Stimulated activated CD8-positive, alpha-beta memory T cell treated with anti-CD3 and anti-CD28 coated beads, Interleukin-7, amount 100 ng/mL, for 1 hour (primary cell): ENCODE measurements at places on chromosomes 3 and 15.

GRCh38 chr3:108528459-108529252, 18.3 kb upstream of the MYH15 start:
- DNase-seq, result no peak

- no peak for DNase-seq
Measured at GRCh38 chr15:80036071-80036470, 23.4 kb upstream of the ZFAND6 start.

DNA sequence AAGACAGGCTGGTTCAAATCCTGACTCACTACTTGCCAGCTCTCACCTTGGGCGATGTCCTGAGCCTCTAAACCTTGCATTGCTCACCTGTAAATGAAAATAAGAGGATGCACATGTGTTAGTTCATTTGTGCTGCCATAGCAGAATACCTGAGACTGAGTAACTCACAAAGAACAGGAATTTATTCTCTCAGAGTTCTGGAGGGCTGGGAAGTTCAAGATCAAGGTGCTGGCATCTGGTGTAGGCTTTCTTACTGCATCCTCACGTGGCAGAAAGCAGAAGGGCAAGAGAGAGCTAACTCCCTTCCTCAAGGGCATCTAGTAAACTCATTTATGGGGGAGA, 222.7 kb downstream of the MTHFS start:
- no peak for DNase-seq

DNA sequence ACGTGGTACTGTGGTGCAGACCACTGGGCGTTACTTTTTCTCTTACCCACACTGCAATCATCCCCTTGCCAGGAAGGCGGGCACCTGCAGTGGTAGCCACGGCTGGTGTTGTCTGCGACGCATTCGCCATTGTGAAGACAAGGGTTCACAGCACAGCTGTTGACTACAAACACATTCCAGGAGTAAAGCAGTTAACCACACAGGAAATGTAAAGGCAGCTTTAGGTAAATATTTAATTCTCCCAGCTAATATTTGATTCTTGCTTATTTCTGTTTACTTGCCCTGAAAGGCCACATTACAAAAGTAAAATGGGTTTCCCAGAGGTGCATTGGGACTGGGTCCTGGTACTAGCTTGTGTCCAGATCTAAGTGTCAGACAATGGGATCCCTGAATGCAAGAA, 45.4 kb downstream of the HEG1 start:
- DNase-seq, result no peak

DNA sequence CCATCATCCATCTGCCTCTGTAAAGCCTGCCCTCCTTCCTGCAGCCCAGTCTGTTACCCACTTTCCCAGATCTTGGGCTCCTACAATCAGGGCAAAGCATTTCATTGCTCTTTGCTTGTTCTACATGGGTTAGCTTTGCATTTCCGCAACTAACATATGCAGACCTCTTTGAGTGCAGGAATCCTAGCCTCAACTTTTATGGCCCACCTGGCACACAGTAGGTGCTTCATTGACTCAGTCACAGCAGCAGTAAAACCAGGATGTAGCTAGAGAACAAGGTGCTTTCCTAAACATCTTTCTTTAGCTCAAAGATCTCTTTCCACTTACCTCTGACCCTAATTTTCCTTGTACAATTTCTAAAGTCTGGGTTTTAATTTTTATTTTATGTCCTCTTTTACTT, 3.5 kb downstream of the CD80 start:
- DNase-seq, result no peak

DNA sequence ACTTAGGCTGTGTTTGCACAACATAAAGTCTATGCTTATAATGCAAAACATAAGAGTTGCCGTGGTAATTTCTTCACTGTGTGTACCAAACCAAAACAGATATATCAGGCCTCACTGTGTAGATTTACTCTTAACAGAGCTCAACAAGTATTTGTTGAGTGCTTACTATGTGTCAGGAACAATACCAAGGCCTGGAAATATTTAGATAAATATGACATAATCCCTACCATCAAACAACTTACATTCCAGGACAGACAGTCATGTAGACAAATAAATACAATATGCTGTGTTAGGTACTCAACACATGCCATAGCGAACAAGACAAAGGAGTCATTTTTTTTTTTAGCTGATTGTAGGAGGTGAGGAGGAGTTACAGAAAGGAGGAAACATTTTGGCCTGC, 554.0 kb downstream of the NSUN3 start:
- no peak for DNase-seq

DNA sequence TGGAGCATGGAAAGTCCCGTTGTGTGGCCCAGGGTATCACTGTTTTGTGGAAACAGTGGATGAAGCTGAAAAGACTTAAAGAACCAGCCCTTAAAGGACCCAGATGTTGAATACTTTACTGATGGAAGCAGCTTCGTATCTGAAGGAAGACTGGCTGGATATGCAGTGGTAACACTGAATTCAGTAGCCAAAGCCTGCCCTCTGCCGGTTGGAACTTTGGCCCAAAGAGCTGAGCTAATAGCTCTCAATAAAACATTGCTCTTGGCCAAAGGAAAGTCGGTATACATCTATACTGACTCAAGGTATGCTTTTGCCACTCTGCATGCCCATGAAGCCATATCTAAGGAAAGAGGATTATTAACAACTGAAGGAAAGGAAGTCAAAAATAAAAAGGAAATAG, 885.4 kb downstream of the PDCD6IP start:
- DNase-seq, result no peak
